Fibroblast of skin of scalp (primary cell): ENCODE measurements at places on chromosomes 6 and 20.
A peak's percentile ranks its signal among the peaks of the same experiment; 100 is the strongest.

GRCh38 chr6:39084506-39084905 lies 30.5 kb downstream of the SAYSD1 start:
- DNase-seq: no peak

DNA sequence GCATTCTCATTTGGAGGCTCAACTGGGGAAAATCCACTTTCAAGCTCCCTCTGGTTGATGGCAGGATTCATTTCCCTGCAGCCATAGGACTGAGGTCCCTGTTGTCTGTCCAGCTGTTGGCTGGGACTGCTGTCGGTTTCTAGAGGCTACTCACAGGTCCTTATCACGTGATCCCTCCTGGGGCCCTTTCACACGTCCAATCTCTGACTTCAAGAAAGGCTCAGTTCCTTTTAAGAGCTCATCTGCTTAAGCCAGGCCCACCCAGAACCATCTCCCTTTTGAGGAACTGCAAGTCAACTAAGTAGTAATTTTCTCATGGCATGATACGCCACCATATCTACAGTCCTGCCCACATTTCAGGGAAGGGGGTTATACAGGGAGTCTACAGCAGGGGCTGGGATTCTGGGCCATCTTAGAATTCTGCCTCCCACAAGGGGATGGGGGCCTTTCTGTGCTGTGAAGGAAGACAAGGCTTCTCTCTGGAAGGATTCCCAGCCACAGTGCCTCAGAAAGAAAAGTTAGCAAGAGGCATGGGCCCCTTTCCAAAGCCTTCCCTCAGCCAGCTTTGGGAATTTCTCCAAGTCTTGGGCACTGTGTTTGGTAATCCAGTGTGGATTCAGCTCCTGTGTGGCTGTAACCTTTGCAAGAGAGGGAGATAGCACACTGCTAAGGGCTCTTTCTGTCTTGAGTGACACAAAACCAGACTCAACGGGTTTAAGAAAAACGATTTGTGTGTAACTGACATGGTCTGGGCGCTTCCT lies 66.4 kb downstream of the CTCFL start:
- DNase-seq: no peak

GRCh38 chr6:128570680-128571063 lies 50.3 kb upstream of the PTPRK start:
- no peak for DNase-seq

- peak; percentile 99 for DNase-seq
Observed at GRCh38 chr6:32969685-32970412, 1.5 kb downstream of the BRD2 start.

DNA sequence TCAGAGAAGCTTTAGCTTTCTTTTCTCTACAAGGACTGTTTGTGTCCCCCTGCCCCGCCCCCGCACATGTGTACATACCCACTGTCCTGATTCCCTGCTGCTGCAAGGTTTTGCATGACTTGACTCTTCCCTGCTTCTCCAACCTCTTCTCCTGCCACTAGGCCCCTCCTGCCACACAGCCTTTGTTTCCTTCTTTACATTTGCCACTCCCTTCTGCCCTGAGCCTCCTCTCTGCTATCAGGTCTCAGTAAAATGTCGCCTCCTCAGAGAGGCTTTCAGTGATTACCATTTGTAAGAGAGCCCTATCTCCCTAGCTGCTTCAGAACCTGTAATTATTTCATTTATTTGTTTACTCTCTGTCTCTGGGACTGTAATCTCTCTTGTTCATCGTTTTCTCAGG lies 56.4 kb upstream of the VSTM2L start:
- DNase-seq: no peak

DNA sequence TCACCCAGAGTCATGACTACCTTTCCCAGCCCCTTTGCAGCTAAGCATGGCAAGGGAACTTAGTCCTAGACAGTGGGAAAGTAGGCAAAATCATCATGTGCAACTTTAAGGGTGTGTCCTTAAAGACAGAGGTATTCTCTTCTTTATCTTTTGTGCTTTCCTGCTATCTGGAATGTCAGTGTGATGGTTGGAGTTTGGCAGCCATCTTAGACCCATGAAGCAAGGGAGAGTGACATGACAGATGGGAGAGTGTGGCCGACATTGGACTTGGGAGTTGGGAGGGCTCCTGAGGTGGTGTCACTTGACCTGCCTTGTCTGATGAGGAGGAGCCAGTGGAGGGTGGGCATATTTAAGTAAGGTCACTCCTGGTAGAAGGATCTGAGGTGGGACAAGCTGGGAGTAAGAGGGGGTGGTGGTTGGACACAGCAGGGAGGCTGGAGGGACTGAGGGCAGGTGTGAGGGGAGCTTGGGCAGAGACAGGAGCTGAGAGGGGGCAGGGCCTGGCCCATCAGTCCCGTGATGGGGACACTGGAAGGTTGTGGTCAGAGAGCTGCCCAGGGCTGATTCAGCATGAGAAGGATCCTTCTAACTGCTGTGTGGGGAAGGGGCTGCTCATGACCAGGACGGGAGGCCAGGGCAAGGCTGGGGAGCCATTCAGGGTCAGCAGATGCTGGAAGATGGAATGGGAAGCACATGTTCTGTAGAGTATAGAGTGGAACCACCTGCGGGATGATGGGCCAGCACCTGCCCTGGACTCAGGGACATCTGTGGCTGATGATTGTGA lies 29.5 kb upstream of the SULF2 start:
- DNase-seq: no peak

- DNase-seq: peak; percentile 85
Observed at GRCh38 chr20:44734938-44735337, 10.7 kb upstream of the KCNK15 start.

DNA sequence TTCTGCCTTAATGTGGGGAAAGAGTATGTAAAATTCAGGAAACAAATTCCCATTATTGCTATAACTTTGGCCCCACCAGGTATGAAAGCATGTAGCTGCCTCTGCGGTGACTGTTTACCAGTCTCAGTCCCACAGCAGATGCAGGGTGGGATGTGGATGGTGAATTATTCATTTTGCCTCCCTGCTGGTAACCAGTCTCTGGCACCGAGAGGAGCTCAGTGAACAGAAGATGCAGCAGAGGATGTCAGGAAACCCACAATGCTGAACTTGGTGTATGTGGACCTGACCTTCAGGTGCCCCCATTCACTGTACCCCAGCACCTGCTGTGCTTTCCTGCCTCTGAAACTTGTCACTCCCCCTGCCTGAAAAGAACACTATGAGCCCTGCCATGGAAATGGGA lies 8.8 kb upstream of the METTL24 start:
- no peak for DNase-seq

DNA sequence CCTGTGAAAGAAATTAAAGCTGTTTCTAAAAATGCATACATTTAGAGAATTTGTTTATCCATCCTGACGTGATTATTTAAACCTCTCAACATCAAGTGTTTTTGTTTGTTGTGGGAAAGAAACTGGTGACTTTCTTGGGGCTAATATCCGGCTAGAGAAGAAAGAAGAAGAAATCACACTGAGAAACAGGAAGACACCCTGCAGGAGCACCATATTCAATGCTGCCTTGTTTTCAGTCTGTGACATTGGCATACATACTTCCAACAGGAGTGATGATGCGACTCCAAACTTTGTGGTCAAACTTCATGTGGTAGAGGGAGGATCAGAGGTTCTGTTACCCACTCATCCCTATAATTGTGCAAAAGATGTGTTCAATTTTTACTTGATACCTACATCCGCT lies 997.6 kb upstream of the CITED2 start:
- no peak for DNase-seq

DNA sequence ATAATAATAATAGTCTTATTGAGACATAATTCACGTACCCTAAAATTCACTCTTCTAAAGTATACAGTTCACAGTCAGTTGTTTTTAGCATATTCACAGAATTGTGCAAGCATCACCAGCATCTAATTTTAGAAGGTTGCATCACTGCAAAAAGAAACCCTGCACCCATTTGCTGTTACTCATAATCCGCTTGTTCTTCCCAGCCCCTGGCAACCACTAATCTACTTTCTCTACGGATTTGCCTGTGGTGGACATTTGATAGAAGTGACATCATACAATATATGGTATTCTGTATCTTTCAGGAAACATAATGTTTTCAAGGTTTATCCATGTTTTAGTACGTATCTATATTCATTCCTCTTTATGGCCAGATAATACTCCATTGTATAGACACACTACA lies 41.5 kb upstream of the FAM184A start:
- DNase-seq: peak; percentile 75

- DNase-seq: no peak
Observed at GRCh38 chr6:20441921-20442320, 40.2 kb downstream of the E2F3 start.

GRCh38 chr6:165876588-165876987 lies 213.5 kb upstream of the PDE10A start:
- peak; percentile 33 for DNase-seq

- no peak for DNase-seq
Observed at GRCh38 chr6:98036344-98036923, 753.4 kb upstream of the MMS22L start.

- peak; percentile 62 for DNase-seq
Observed at GRCh38 chr6:138493413-138493812, 5.9 kb downstream of the NHSL1 start.

- no peak for DNase-seq
Observed at GRCh38 chr6:33621711-33622388, 728 bp downstream of the ITPR3 start.

DNA sequence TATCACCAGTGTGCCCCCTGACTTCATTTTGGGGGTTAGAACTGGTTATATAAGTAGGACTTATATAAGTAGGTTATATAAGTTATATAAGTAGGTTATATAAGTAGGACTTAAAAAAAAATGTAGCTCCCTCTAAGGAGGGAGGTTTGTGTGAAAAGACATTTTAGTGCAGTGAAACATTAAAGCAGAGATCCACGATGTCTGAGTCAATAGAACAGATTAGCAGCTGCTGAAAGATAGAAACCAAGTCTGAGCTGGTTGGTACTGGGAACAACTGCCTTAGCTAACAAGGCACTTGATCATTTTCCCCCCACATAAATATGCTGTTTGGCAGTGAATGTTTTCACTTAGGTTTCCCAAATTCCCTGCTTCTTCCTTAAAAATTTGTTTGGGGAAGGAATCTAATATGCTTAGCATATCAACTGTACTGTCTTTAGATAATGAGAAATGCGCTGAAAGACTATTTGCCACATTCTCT lies 2.1 kb upstream of the RPS12 start:
- no peak for DNase-seq

DNA sequence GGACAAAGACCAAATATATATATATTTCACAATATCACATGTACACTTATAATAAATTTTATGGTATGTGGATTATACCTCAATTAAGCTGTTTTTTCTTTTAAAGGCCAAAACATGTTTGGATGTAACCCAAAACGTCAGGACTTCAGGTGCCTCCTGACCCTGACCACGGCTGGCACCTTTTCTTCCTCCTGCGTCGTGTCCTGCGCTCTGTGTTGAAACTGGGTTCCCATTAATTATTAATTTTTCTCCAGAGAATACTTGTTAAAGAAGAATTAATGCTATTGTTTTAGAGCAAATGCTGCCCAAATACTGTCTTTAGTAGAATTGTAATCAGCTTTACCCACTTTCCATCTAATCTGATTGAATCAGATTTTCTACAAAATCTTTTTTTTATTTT lies 46.7 kb upstream of the VSX1 start:
- no peak for DNase-seq

DNA sequence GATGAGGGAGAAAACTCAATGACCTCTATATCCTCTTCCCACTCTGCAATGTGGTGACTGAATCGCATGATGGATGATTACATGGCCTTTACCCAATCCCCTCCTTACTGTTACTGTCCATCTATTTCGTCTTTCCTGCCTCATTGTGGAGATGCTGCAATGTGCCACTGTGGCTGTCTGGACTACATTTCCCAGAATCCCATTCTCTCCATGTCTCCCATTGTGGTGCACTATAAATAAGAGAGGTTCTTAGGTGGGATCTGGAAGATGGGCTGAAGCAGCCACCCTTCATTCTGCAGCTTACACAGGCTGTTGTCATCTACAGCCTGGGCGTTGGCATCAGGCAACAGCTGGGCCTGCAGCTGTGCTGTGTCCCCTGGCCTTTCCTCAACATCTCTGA lies 233.6 kb downstream of the PRKN start:
- DNase-seq: no peak

GRCh38 chr6:13177664-13178063 lies 150.7 kb downstream of the TBC1D7 start:
- DNase-seq: no peak

DNA sequence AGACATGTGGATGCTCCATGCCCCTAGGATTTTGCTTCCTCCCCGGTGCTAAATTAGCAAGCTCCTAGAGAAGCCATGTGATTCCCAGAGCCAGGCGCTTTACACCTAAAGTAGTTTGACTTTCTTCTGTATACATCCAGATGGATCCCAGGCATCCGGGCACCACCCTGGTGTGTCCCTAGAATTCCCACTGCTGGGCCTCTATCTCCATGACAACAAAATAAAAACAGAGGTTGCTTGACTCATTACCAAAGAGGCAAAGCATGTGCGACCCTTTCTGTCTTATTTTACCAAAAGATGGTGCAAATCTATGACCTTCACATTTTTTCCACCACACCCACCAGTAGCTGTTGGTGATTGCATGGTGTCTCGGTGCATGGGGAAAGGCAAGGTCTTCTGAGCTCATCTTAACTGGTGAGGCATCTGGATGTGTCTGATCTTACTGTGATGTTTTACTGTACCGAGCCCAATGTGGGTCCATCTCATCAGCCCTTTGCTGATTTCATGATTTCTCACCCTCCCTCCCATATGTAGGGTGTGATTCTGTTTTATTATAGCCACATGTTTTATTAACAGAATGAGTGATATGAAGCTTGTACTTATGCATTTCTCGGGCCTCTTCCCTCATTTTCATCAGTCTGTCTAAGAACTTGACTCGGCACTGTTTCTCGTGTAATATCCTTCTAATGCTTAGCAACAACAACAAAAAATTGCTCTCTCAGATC lies 27.4 kb upstream of the VAPB start:
- DNase-seq: peak; percentile 72

DNA sequence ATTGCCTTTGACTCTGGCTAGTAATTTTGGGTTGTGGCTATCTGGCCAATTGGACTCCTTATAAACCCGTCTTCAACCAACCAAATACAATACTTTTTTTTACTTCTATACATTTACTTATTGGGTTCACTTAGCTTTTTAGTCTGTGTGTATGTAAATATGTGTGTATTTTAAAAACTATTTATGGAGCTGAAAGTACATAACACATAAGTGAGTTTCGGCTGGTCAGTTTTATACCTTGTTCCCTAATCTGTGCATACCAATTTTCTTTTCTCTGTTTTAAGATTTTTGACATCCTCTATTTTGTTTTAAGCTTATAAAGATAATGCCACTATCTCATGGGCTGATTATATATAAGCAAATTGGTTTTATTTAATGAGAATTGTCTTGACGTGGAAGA lies 129.5 kb downstream of the LRRC1 start:
- DNase-seq: no peak

- DNase-seq: no peak
Observed at GRCh38 chr6:37851997-37852524, 32.5 kb downstream of the ZFAND3 start.

DNA sequence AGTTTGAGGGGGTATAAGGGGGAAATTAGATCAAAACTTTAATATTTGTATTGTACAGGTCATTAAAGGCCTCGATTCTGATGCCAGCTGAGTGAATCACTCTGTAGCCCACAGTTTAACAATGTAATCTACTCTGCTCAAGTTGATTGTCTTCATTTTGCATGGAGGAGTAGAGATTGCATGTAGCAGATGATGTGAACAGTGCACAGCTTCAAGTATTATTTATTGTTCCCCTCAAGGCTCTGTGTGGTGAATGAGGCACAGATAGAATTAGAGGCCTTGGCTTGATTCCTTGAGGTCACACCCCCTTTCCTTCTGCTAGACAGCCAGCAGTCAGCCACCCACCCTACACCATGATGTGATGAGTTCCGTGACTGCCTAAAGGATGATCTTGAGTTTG lies 38.1 kb downstream of the TXLNB start:
- DNase-seq: no peak

GRCh38 chr6:136487759-136488425 lies 62.3 kb downstream of the MAP7 start:
- DNase-seq: peak; percentile 8
